ENCODE measurements at places on chromosomes 5 and 9. TPM values are rescaled to one million over a fixed set of nuclear protein-coding genes. Genes with fewer than 3 reads are reported as not detected.

DNA sequence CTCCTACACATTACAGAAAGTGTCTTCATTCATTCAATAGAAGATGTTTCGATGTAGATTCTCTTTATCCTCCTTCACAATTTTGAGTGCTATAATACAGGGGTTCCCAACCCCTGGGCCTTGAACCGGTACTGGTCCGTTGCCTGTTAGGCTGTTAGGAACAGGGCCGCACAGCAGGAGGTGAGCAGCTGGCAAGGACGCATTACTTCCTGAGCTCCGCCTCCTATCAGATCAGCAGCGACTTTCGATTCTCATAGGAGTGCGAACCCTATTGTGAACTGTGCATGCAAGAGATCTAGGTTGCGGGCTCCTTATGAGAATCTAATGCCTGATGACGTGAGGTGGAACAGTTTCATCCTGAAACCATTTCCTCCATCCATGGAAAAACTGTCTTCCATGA, 153.0 kb upstream of the SMC2 start:
- no peak for DNase-seq

- DNase-seq = peak; percentile 48
Measured at GRCh38 chr9:34984049-34984448, 5.5 kb upstream of the DNAJB5 start.

GRCh38 chr5:5207828-5208227, 67.7 kb downstream of the ADAMTS16 start:
- DNase-seq = no peak

DNA sequence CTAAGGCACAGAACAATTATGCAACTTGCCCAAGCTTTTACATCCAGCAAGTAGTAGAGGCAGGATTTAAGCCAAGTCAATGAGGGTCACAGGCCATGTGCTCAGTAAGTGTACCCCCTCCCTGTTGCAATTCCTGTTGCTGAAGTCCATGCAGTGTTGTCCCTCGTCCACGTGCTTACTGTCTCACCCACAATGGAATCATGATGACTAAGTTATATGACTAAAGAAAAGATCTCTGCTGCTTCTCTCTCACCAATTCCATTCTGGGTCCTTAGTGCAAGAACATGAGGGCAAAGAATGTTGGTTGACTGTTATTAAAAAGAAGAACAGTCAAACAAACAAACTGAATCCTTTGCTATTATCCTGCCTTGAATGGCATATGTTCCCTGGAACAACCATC, 233.6 kb upstream of the SLC24A2 start:
- DNase-seq = no peak

GRCh38 chr5:87210076-87210475, 57.6 kb upstream of the RASA1 start:
- DNase-seq = no peak

DNA sequence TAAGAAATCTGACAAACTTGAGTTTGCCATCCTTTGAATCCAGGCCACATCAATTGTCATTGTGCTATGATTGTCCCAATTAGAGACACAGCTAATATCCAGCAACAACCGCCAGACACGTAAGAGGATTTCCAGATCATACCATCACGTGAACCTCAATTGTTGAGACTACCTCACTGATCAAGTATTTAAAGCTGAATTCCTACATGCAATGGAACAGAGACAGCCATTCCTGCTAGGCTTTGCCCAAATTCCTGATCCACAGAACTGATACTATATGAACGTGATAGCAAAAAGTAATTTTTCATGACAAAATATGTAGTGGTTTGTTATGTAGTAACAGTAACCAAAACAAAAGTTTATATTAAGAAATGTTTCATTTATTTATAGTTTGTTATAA, 657.7 kb downstream of the PRR16 start:
- no peak for DNase-seq

The CTNND2 gene
- not detected for total RNA-seq

The NCBP1 gene
- 29.1 TPM for total RNA-seq
